ENCODE measurements at places on chromosomes 11 and 22. TPM values are rescaled to one million over a fixed set of nuclear protein-coding genes. Genes with fewer than 3 reads are reported as not detected.

CEP126 gene
- 1.1 TPM for total RNA-seq

CD3G gene
- not detected for total RNA-seq

NUDT8 gene
- 3.1 TPM for total RNA-seq

RIC8A gene
- 193 TPM for total RNA-seq

OR5B21 gene
- 0.14 TPM for total RNA-seq

TRIM29 gene
- 0.57 TPM for total RNA-seq

SCGB2A2 gene
- total RNA-seq = not detected

TRPM5 gene
- not detected for total RNA-seq

NRXN2 gene
- 0.57 TPM for total RNA-seq

CEND1 gene
- 0.85 TPM for total RNA-seq

SMCO4 gene
- 8.0 TPM for total RNA-seq

METTL15 gene
- 14.1 TPM for total RNA-seq

MUC15 gene
- total RNA-seq = not detected

C22orf15 gene
- total RNA-seq = 3.0 TPM

HYOU1 gene
- 126 TPM for total RNA-seq

PHLDA2 gene
- 1.6 TPM for total RNA-seq

DUSP8 gene
- total RNA-seq = under 0.01 TPM

PATE2 gene
- total RNA-seq = not detected

FGF19 gene
- total RNA-seq = not detected

HEPN1 gene
- total RNA-seq = not detected

BACE1 gene
- total RNA-seq = 18.1 TPM

DRICH1 gene
- total RNA-seq = 0.37 TPM

FLRT1 gene
- total RNA-seq = 0.28 TPM

GLB1L3 gene
- total RNA-seq = not detected

KLHDC7B gene
- 0.28 TPM for total RNA-seq

PAMR1 gene
- 499 TPM for total RNA-seq

HARBI1 gene
- total RNA-seq = 6.6 TPM

TLCD5 gene
- total RNA-seq = 7.0 TPM

HOATZ gene
- total RNA-seq = not detected

OR5AP2 gene
- total RNA-seq = not detected

MUC5AC gene
- total RNA-seq = not detected

TRIM51 gene
- total RNA-seq = not detected

MAPK8IP2 gene
- 0.28 TPM for total RNA-seq

UPK2 gene
- total RNA-seq = not detected

TOP3B gene
- total RNA-seq = 13.2 TPM

All from smooth muscle cell of bladder (primary cell).